Activated T-cell treated with anti-CD3 and anti-CD28 coated beads, Interleukin-2, amount 50 U/mL, for 72 hours (primary cell): ENCODE measurements at places on chromosomes 4 and X.

DNA sequence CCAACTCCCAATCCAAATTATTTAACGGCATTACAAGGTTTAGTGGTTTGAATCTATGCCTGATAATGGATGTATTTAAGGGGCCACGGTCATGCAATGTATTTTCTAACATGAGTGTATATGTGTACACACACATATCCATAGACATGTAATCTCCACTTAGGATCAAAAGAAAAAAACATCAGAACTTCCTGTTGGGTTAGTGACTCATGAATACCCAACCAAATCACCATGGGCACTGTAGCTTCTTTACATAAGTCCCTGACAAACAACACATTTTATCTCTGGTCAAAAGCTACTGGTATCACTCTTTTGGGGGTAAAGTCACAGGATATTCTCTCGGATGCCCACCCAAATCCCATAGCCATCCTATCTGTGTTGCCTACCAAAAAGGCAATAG lies 36.5 kb upstream of the TFDP3 start:
- H3K27me3 ChIP-seq: peaks cover 76% of the 10 kb centered on the region
- H3K4me3 ChIP-seq: no peak overlapping the region
- no peaks in the 10 kb centered on the region for H3K4me1 ChIP-seq
- no peaks in the 10 kb centered on the region for H3K36me3 ChIP-seq
- H3K27ac ChIP-seq: no peak overlapping the region

GRCh38 chr4:128282516-128282915 lies 5.1 kb downstream of the PGRMC2 start:
- peaks cover 57% of the 10 kb centered on the region for H3K4me1 ChIP-seq
- H3K27ac ChIP-seq: no peak overlapping the region
- no peaks in the 10 kb centered on the region for H3K27me3 ChIP-seq
- H3K4me3 ChIP-seq: no peak overlapping the region

- H3K27me3 ChIP-seq: peaks cover 35% of the 10 kb centered on the region
- H3K27ac ChIP-seq: no peak overlapping the region
- H3K36me3 ChIP-seq: no peaks in the 10 kb centered on the region
- peaks cover 23% of the 10 kb centered on the region for H3K4me1 ChIP-seq
- no peak overlapping the region for H3K4me3 ChIP-seq
Observed at GRCh38 chrX:41452565-41453356, 5.6 kb downstream of the NYX start.

GRCh38 chrX:97000682-97001368 lies 117.1 kb downstream of the RPA4 start:
- no peak overlapping the region for H3K4me3 ChIP-seq
- DNase-seq: no peak
- peak overlapping the region; percentile 33 for H3K27ac ChIP-seq
- H3K4me1 ChIP-seq: no peaks in the 10 kb centered on the region

GRCh38 chrX:56795309-56795868 lies 66.3 kb downstream of the NBDY start:
- peaks cover 43% of the 10 kb centered on the region for H3K4me1 ChIP-seq
- H3K36me3 ChIP-seq: peaks cover 4% of the 10 kb centered on the region
- no peak overlapping the region for H3K27ac ChIP-seq
- no peak for DNase-seq
- H3K4me3 ChIP-seq: no peak overlapping the region
- H3K27me3 ChIP-seq: no peaks in the 10 kb centered on the region

DNA sequence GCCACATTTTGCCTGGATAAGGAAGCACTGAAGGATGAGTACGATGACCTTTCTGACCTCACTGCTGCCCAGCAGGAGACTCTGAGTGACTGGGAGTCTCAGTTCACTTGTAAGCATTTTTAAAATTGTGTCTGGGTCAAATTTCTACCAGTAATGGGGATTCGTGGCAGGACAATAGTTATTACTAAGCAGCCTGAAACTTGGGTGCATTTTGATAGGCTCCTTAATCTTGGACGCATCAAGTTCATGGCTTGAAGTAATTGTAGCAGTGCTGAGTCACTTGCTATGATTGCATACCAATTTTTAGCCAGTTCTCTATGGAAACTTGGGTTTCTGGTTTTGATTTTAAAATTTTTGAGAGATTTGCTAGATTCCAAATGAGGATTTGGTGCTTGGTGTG lies 4.3 kb downstream of the PGRMC1 start:
- H3K27ac ChIP-seq: no peak overlapping the region
- no peak overlapping the region for H3K4me3 ChIP-seq
- H3K27me3 ChIP-seq: peaks cover 17% of the 10 kb centered on the region
- H3K36me3 ChIP-seq: peaks cover 2% of the 10 kb centered on the region
- H3K4me1 ChIP-seq: peaks cover 23% of the 10 kb centered on the region

DNA sequence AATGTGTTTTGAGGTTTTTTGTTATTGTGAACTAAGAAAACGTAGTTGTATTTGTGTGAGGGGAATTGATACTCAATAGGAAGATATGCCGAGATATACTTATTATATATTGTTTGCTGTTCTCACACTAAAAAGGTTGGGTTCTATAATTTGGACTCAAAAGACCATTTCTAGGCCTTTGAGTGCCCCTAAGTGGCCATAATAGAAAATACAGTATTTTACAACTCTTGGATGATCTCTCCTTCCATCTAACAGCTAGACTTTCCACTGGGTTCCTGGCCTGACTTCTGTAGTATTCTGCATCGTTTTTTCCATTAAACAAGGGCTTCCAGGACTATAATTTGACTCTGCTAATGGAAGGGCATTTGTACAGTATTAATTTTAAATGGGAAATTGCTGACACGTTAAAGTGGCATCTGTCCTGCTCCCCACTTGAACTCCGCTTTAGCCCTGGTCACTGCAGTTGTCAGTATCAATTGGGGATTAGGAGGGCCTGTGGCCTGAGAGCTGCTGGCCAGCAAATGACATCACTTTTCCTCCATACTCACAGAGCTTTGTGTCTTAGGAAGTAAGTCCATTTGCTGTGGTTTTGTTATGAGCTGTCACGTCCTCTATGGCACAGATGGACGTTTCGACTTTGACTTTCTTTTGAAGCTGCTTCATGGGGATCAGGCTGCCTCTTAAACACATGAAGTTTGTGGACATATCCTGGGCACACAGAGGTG lies 176.9 kb downstream of the SLIT2 start:
- H3K27ac ChIP-seq: no peak overlapping the region
- no peak overlapping the region for H3K4me3 ChIP-seq
- H3K36me3 ChIP-seq: no peaks in the 10 kb centered on the region

- peaks cover 7% of the 10 kb centered on the region for H3K4me1 ChIP-seq
- peaks cover 9% of the 10 kb centered on the region for H3K27me3 ChIP-seq
- DNase-seq: peak; percentile 20
Observed at GRCh38 chr4:81164623-81165416, 50.2 kb downstream of the PRKG2 start.

GRCh38 chr4:187171706-187172339 lies 448.2 kb upstream of the FAT1 start:
- H3K4me1 ChIP-seq: no peaks in the 10 kb centered on the region
- H3K36me3 ChIP-seq: no peaks in the 10 kb centered on the region
- H3K27me3 ChIP-seq: no peaks in the 10 kb centered on the region
- no peak overlapping the region for H3K27ac ChIP-seq

DNA sequence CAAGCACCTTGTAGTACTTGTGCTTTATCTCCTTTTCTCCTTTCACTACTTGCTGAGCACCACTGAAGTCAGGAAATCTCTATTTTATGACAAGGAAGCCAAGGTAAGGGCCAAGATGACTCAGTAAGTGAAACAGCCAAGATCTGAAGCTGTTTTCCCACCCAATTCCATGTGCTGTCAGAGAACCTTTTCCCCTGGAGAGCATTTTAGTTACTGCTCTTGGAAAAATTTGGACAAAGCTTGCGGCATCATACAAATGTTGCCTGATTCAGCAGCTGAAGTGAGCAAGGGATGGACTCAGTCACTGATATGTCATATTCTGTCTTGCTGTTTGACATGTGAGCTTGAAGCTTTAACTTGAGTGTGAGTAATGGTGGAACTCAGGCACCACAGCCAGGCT lies 391.4 kb downstream of the RAB28 start:
- no peaks in the 10 kb centered on the region for H3K36me3 ChIP-seq
- H3K27me3 ChIP-seq: no peaks in the 10 kb centered on the region
- no peak overlapping the region for H3K4me3 ChIP-seq
- no peak overlapping the region for H3K27ac ChIP-seq

DNA sequence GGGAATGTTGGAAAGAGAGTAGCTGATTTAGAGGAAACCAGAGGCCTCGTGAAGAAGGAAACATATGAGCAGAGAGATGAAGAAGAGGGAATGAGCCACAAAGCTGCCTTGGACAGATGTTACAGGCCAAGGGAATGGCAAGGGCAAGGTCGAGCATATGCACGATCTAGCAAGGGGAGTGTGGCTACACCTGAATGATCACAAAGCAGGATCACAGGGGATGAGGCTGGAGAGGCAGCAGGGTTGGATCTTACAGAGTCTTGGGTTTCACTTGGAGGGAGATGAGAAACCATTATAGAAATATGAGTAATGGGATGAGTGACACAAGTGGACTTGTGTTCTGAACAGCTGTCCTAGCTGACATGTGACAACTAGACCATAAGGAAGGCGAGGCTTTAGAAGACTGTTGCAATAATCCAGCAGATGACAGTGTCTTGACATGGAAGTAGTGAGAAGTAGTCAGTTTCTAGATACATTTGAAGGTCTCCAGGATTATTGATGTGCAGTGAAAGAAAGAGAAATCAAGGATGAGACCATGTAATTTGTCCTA lies 58.7 kb downstream of the RASGEF1B start:
- H3K36me3 ChIP-seq: no peaks in the 10 kb centered on the region
- no peak overlapping the region for H3K4me3 ChIP-seq
- no peaks in the 10 kb centered on the region for H3K4me1 ChIP-seq
- DNase-seq: no peak

- peaks cover 6% of the 10 kb centered on the region for H3K4me1 ChIP-seq
- H3K36me3 ChIP-seq: no peaks in the 10 kb centered on the region
Observed at GRCh38 chrX:23896981-23897380, 10.8 kb downstream of the APOO start.

- no peaks in the 10 kb centered on the region for H3K27me3 ChIP-seq
- no peak overlapping the region for H3K27ac ChIP-seq
- no peaks in the 10 kb centered on the region for H3K36me3 ChIP-seq
- H3K4me1 ChIP-seq: no peaks in the 10 kb centered on the region
- DNase-seq: no peak
- no peak overlapping the region for H3K4me3 ChIP-seq
Observed at GRCh38 chr4:174794543-174795094, 34.4 kb downstream of the GLRA3 start.

GRCh38 chr4:141686879-141687278 lies 50.5 kb downstream of the IL15 start:
- H3K36me3 ChIP-seq: no peaks in the 10 kb centered on the region
- DNase-seq: no peak
- H3K4me3 ChIP-seq: no peak overlapping the region
- H3K4me1 ChIP-seq: no peaks in the 10 kb centered on the region

GRCh38 chr4:109355835-109356234 lies 53.4 kb upstream of the COL25A1 start:
- no peak overlapping the region for H3K27ac ChIP-seq
- peaks cover 44% of the 10 kb centered on the region for H3K27me3 ChIP-seq
- peaks cover 22% of the 10 kb centered on the region for H3K4me1 ChIP-seq
- DNase-seq: no peak

DNA sequence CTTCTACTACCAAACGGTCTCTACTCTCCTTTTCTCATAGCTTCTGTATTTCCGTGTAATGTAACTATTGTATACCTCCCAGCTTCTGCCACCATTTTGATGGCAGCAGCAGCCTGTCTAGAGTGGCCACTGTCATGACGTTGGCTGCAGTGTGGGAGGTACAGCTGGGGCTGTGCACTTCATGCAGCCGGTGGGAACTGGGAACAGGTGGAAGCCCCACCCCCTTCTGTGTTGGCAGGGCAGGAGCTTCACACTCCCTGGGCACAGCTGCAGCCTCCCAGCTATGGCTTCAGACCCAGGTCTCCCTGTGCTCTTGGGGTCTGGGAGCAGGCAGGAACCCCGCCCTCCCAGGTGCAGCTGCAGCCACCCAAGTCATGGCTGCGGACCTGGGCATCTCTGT lies 49.8 kb upstream of the SEC24B start:
- H3K4me1 ChIP-seq: no peaks in the 10 kb centered on the region
- no peaks in the 10 kb centered on the region for H3K36me3 ChIP-seq
- no peak for DNase-seq

DNA sequence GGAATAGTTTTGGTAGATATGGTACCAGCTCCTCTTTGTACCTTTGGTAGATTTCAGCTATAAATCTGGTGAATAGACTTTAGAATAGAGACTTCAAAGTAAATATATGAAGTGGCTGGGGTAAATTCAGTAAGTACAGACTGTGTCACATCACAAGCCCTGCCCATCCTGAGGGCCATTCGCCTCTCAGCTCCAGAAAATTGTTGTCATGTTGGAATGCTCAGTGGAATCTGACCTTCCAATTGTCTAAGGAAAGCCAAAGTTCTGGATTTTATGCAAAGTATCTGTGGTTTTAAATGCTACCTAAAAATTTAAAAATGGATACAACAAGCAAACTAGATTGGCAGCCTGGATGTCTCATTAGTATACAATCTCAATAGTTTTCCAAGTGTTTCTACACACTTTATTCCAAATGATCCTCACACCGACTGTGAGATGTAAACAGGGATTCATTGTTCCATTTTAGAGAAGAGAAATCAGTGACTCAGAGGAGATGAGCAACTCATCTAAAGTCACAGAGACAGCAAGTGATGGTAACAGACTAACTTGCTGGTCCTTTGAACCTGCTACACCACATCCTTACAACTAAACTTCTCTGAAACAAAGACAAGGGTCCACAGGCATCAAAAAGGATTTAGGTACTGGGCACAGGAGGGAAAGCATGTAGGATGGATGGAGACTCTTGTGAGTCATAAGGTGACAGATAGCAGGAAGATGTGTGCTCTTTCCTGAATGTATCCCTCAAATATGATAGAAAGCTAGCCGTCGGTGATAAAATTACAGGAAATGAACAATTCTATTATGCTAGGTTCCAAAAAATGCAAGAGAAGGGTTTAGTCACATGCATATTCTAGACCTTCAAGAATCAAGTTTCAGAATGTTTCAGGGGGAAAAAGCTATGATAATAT lies 127.3 kb downstream of the ATP10D start:
- peaks cover 2% of the 10 kb centered on the region for H3K36me3 ChIP-seq
- no peaks in the 10 kb centered on the region for H3K4me1 ChIP-seq
- DNase-seq: no peak
- no peak overlapping the region for H3K4me3 ChIP-seq
